ENCODE measurements at places on chromosomes 3 and 15.

DNA sequence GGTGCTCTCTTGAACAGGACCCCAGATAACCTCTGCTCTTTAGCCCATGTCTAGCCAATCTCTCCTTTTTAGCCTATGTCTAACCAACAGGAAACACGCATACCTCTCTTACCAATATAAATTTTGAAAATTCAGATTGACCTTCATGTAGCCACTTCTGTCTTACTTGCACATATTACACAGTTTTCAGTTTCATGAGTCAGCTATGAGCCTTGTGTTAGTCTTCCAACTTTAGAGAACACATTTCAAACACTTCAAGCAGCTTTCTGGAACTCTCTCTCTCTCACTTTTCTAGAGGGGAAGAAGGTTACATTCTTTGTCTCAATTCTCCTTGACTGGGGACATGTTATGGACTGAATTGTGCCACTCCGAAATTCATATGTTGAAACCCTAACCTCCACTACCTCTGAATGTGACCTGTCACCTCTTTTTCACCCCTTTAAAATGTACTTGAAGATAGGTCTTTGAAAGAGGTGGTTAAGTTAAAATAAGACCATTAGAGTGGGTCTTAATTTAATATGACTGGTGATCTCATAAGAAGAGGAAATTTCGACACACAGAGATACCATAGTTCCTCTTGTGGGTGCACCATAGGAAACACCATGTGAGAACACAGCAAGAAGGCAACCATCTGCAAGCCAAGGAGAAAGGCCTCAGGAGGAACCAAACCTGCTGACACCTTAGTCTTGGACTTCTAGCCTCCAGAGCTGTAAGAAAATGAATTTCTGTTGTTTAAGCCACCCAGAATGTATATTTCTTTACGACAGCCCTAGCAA lies 480.3 kb upstream of the ALCAM start:
- no peak for DNase-seq

GRCh38 chr15:81146466-81146865 lies 12.4 kb downstream of the CFAP161 start:
- no peak for DNase-seq

GRCh38 chr15:58046467-58046866 lies 19.0 kb downstream of the ALDH1A2 start:
- no peak for DNase-seq

DNA sequence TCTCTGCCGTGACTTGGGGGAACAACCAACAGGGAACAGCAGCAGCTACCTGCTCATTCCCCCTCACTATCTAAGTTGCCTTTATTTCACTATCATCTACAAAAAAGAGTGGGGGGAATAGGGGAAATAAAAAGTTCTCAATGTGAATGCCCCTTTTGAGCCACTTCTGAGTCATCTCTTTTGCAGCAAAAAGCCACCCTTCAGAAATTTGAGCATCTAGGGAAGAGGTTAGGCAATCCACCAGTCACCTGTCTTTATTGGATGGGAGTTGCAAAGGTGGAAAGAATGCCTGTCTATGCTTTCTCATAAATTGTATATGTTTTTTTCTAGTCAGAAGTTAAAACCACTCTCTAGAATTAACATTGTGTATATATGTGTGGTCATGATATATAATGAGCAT lies 41.1 kb downstream of the GPD1L start:
- no peak for DNase-seq

Measured in left renal cortex interstitium (tissue), 4 donors.